ENCODE measurements at places on chromosomes 4 and X. TPM values are rescaled to one million over a fixed set of nuclear protein-coding genes. Genes with fewer than 3 reads are reported as not detected.

GRCh38 chrX:148573119-148573518 lies 72.7 kb downstream of the AFF2 start:
- no peak for DNase-seq

GRCh38 chr4:24103434-24104157 lies 213.7 kb upstream of the PPARGC1A start:
- DNase-seq: no peak

The PTCHD1 gene
- total RNA-seq: 4.7 TPM

DNA sequence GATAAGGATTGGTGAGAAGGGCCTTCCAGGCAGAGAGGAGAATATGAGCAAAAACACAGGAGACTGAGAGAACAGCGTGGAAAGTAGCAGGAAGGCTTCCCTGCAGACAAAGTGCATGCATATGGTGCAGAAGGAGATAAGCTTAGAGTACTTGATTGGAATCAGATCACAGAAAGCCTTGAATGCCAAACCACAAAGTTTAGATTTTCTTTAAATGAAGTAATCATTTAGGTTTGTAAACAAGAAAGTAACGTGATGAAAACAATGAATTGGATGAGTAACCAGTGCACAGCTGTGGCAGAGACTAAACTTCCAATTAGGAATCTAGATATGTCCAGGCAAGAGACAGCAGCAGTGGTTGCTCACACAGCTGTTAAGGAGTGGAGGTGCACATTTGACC lies 83.8 kb upstream of the C1QTNF7 start:
- DNase-seq: no peak

DNA sequence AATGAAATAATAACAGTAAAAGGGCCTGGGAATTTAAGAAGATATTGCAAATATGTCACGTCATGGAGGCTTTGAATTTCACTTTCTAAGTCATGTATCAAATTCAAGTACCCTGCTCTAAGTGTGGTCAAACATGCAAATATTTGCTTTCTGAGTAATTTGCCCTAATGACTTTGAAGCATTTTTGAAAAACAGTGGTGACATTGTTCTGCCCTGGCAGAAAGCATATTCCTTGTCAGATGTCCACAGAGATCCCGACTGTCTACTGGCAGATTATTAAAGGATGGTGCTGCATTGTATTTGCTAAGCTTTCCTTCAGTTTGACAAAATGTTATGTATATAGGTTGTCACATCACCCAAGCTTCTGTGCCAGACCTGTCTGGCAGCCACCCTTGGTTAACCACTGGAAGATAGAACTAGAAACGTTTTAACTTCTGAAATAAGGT lies 92.5 kb downstream of the ANK2 start:
- peak; percentile 48 for DNase-seq

All from NCI-H460 (cell line).